ENCODE measurements at places on chromosomes 16 and 17.

DNA sequence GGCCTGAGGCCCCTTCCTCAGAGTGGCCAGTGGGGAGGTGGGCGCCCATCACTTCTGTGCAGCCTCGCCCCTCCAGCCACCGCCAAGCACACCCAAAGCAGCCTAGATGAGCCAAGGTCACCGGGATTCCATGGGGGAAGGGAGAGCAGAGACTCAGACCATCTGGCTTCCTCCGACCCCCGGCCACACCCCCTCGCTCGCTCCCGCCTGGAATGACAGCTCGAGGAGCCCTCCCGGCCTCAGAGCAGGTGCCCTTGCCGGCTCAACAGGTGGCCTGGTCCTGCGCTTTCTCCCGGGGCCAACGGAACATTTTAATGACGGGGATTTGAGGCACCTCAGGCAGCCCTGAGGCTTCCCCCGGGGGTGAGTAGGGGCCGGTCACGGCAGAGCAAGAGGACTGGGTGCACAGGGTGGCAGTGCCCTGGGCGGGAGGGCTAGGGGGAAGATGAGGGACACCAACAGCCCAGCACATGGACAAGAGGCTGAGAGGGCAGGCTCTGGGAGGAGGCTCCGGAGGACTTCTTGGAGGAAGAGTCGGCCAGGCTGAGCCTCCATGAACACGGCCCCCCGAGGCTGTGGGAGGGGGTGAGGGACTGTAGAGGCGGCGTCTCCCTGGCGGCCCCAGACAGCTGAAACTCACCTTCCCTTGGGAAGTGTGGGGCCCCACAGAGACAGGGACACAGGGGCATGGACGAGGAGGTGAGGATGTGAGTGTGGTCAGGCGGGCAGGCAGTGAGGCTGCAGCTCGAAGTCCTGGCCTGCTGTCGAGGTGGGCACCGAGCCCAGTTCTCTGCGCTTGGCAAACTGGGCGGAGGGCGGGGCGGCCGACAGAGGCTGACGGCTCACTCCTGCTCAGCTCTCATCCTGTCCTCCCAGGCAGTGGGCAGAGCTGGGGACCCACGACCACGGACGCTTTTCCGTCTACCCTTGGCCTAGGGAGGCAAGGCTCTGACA is 12.5 kb upstream of the C1QTNF8 start:
- DNase-seq = peak; percentile 76

DNA sequence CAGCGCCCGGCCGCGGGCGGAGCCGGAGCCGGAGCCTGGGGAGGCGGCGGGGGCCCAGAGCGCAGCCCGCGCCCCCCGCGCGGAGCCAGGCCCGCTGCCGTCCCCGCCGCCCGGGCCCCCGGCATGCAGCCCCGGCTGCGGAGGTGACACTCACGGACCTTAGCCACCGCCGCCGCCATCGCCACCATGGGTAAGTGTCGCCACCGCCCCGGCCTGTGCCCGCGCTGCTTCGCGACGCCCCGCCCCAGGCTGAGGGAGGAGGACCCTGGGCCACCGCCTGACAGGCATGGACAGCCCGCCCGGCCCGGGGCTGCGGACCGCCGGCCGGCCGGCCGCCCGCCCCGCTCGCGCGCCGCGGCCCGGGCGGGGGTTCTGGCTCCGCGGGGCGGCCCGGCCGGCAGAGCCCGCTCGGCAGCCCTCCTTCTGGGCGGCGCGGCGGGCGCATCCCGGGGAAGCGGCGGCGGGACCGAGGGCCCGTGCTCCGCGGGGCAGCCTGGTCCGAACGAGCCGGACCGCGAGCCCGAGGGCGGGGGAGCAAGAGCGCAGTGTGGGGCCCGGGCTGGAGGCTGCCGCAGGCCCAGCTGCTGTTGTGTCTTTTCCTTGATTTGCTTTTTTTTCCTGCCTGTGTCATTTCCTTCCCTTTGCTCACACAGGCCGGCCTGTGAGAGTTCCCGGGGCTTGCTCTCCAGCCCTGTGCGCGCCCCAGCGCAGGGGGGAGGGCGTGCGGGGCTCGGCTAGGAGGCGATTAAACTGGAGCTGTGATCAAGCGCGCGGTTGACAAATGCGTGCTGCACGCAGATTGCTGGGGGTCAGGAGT is 565 bp downstream of the MAP3K3 start:
- DNase-seq = peak; percentile 77

DNA sequence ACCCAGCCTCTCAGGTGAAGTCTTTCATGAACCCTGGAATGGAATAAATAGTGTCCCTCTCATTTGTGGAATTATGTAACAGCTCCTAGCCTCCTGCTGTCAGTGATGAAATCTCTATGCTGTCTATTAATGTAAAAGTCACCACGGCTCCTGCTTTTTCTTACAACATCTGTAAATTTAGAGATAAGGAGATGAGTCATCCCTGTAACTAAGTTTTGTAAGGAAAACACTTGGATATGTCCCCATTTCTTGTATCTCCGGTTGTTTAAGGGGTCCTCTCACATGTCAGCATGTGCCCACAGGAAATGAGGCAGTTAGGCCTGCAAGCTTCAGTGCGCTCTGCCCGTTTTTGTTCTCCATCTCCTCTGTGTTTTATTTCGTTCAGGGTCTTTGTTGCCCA is 2.8 kb upstream of the NAT9 start:
- DNase-seq = no peak

GRCh38 chr16:77221482-77221881 is 22.3 kb downstream of the SYCE1L start:
- DNase-seq = no peak

DNA sequence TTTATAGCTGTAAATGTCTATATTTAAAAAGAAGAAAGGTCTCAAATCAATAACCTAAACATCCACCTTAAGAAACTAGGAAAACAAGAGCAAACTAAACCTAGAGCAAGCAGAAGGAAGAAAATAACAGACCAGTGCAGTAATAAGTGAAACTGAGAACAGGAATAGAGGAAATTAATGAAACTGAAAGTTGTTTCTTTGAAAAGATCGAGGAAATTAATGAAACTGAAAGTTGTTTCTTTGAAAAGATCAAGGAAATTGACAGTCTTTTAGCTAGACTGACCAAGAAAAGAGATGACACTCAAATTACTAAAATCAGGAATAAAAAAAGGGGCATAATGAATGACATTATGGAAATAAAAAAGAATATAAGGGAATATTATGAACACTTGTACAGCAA is 46.4 kb downstream of the SLFN5 start:
- no peak for DNase-seq

DNA sequence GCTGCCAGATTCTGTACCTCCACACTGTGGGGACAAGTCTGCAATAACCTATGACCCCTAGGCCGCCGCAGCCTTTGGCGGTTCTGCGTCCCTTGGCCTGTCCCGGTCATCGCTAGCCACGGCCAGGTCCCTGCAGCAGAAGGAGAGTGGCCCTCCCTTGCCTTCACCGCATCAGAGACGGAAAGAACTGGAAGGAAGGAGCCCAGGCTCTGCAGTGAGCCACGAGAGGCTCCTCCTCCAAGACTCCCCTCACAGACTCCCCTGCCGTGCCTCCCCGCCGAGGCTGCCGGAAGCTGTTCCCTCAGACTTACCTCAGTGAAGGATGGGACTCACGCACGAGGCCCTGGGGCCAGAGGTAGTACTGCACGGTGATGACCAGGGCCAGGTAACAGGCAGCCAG is 11.0 kb downstream of the SLC38A8 start:
- no peak for DNase-seq

DNA sequence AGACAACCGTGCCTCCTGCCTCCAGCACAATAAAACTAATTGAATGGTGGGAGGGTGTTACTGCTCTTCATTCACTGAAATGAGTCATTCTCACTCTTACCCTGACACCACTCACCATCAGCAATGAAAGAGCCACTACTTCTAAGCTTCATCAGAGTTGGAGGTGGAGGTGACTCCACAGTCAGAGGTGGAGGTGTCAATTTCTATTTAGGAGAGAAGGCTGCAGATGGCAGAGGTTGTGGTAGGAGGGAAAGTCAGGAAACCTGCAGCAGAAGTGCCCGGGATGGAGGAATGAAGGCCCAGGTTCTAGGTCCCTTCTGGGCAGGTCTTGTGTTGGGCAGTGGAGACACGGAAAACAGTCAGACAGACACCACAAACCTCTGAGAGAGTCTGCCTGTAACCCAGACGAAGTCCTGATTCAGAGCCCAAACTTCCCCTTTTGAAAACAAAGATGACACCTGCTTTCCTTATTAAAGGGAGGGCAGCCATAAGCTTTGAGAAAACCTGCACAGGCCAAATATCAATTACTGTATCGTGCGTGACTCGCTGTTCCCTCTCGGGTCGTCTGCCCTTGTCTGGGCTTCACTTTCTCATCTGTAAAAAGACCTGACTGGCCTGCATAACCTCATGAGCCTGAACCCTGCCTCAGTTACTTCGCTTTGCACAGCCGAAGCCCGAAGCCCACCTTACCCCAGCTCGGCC is 668 bp downstream of the ATPAF2 start:
- no peak for DNase-seq

DNA sequence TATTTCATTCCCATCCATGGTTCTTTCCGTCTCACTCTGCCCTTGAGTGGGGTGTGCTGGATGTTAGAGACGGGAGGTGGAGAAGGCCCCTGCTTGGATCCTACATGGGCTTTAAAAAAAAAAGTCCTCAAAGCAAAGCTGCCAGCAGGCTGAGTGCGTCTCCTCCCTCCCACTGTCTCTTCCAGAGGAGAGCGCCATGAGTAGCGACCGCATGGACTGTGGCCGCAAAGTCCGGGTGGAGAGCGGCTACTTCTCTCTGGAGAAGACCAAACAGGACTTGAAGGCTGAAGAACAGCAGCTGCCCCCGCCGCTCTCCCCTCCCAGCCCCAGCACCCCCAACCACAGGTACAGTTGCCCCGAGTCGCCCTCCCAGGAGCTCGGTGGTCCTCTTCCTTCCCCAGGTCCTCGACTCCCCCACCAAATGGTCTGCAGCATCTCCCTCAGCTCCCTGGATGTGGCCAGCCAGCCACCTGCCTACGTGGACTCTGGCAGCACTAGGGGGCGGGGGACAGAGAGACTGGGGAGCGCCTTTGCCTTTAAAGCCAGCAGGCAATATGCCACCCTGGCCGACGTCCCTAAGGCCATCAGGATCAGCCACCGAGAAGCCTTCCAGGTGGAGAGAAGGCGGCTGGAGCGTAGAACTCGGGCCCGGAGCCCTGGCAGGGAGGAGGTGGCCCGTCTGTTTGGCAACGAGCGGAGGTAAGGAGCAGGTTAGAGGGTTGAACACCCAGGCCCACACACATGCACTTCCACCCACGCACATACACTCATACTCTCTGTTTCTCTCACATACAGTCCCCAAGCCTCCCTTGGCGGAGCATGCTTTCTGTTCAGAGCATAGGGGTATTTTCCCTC is 68.2 kb downstream of the PLD6 start:
- no peak for DNase-seq

DNA sequence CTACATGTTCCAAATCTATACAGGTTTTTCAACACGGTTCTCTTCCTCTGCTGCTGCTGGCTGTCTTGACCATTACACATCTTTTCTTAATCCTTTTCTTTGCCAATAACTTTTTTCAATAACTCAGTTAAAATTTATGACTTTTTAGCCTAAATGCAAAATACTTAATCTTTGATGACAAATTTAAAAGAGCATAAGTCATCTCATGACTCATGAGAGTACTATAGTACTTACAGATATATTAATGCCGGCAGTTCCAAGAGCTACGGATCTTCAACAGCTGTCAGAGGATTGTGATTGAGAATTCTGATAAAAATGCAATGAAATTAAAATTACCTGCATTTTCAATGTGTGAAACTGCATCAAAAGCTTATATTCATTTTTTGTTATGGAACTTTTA is 105.5 kb downstream of the KPNA2 start:
- no peak for DNase-seq

DNA sequence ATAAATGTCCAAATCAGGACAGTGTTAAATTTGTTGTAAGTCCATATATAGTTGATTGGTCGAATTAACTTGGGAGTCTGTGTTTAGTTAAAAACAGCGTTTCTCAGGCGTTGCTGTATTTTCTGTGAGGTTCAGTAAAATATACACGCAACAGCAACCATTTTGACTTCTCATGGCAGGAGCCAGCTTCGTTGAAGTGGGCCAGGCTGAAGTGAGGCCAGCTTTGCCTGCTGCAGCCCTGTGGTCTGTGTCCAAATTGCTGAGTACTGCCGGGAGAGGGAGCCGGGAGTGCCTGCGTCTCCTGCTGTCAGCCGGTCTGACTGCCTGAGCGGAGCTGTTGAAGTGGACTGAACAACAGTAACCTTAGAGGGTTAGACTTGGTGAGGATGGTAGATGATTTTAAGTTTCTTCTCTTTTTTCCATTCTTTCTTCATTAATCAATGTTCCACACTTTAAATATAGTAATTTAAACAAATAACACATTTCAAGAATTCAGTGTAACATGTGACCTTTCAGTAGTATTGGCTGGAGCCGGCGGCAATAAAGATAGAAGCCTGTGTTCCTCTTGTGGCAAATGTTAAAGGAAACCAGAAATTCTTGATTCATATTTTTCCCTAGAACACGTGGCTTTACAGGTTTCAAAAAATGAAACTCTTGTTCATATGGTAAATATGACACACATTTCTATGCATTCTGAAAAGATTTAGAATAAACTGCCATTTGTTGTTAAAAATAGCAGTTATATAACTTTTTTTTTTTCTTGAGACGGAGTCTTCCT is 37.0 kb upstream of the ZNF750 start:
- peak; percentile 97 for DNase-seq

- no peak for DNase-seq
Measured at GRCh38 chr17:80797741-80798594, 193.7 kb upstream of the CHMP6 start.

DNA sequence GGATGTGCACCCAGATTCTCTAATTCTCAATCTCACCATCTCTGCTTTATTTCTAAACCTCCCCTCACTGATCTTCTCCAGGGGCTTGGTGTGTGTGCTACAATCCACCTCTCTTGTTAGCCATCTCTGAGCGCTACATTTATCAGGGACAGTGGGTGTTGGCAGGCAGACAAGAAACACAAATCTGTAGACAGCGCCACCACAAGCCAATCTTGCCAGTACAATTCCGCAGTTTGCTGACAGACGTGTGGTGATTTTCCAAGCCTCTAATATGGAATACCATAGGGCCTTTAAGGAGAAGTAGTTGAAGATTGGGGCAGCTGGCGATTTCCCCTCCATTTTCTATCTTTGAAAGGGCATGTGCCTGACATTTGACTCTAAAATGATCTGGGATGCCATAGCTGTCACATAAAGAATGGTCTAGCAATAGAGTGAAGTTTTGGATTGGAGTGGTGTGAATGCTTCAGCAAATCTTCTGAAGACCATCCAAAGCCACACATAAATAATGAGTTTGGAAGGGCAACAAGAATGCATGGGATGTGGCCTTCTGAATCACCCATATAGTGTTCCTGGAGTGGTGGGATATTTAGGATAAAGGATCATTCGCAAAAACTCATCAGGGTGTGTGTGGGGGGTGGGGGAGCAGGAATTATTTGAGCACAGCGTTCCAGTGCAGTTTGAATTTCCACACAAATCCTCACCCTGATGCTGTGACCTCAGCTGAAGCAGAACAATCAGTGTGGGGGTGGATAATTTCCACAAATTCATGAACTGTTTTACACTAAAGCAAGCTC is 12.0 kb upstream of the ANKFN1 start:
- DNase-seq = no peak
